Hematopoietic multipotent progenitor cell treated with erythropoietin and hydrocortisone succinate and interleukin-3 and kit ligand, for 17 days (in vitro differentiated cells): ENCODE measurements at places on chromosomes 13 and 19.

GRCh38 chr19:34847393-34847792 lies 74.4 kb upstream of the ZNF599 start:
- DNase-seq, result no peak

GRCh38 chr19:14006766-14007562 lies 844 bp upstream of the RFX1 start:
- DNase-seq, result no peak

GRCh38 chr13:61700620-61701019 lies 285.0 kb upstream of the PCDH20 start:
- no peak for DNase-seq

- no peak for DNase-seq
Observed at GRCh38 chr19:892243-892893, 619 bp downstream of the MED16 start.

GRCh38 chr19:52987221-52987620 lies 24.5 kb upstream of the ZNF816 start:
- no peak for DNase-seq

DNA sequence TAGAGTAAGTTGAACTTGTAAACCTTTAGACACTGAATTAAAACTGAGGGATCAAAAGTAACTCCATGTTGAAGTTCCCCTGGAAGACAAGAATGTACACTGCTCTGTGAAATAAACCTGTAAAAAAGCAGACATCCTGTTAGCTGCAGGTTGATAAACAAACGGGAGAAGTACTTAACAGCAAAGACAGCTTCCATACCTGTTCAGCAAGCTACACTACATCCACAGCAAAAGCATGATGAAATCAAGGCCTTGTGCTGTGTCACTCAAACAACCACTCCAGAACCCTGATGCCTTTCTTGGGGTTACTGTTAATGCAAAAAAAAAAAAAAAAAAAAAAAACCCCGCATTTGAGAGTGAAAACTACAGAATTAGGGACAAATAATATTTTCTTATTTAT lies 20.8 kb downstream of the ANKRD10 start:
- DNase-seq, result no peak

- no peak for DNase-seq
Observed at GRCh38 chr13:48210178-48210577, 22.8 kb upstream of the ITM2B start.
